ENCODE measurements at places on chromosomes 4 and X.

DNA sequence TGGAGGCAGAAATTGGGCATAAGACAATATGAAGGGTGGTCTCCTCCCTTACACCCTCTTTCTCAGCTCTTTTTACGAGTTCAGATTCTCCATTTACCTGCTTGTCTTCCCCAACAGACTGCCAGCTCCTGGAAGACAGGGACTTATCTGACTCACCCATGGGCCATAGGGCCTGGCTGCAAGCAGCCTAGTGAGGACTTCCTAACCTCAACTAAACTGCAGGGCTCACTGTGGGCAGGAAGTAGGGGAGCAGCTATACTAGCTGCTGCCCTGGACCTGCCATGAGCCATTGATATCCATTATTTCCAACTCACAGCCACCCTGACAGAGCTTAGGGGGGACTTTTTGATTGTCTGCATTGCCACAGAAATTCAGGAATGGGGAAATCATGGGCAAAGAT lies 11.5 kb upstream of the ZNF718 start:
- DNase-seq = no peak

DNA sequence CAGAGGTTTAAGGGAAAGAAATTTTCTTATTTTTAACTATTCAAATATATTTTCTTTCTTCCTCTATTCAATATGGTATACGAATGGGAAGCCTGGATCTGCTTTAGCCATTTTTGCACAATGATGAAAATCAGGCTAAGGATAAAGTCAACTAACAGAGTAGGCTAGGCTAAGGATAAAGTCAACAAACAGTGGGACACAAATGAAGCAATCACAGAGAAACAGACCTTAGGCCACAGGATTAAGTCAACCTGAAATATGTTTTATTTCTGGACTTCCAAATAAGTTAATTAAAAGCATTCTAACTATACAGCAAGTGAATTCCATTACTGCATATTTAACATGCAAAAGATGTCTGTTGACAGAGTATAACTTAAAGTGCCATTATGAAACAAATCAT lies 17.0 kb downstream of the DYNLT3 start:
- DNase-seq = no peak

DNA sequence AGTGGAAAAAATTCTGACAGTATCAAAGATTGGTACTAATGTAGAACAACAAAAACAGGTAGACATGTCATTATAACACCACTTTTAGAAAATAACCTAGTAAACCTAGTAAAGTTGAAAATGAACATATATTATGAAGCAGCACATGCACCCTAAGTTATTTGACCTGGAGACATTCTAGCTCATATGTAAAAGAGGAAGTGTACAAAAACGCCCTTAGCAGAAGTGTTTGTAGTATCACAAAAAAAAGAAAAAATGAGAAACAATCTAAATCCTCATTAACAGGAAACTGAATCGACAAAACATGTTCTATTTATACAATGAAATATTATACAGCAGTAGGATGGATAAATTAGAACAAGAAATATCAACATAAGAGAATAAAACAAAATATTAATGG lies 318.9 kb upstream of the PPP1R2C start:
- no peak for DNase-seq

DNA sequence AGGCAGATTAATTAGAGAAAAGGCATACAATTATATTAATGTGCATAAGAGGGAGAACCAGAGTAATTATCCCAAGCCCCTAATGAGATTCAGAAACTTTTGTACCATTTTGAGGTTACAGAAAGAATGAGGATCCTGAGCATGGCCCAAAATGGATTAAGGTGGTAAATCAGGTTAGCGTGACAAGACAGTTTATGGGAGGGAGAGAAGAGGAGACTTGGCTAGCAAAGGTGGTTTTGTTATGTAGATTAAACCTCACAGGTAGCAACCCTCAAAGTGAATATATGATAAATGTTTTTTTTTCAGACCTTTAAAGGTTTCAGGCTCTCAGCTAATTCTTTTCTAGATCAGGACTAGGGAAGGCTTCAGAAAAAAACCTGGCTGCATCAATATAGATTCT lies 781.8 kb downstream of the FAM133A start:
- no peak for DNase-seq

DNA sequence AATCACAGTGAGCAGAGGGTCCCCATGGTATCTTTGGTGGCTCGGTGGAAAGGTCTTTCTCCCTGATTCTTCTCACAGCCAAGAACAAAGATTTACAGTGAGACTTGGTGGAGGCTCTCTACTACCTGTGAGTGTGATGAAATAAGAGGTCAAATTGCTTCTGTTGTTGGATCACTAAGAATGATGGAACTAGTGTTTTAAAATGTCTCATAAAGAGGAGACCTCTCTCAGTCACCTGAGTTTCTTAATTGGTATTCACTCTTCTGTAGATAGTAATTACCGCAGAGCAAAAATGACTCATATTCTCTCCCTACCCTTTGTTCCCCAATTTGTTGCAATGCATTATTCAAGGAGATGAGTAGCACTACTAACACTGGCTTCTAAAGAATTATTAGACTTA lies 100.9 kb upstream of the TBC1D9 start:
- DNase-seq = no peak

GRCh38 chrX:25072247-25072646 lies 56.5 kb upstream of the ARX start:
- no peak for DNase-seq

GRCh38 chrX:116111497-116111896 lies 59.0 kb upstream of the AGTR2 start:
- no peak for DNase-seq

GRCh38 chr4:25580633-25581467 lies 74.8 kb upstream of the SLC34A2 start:
- DNase-seq = no peak

GRCh38 chrX:24014388-24015018 lies 12.5 kb downstream of the KLHL15 start:
- DNase-seq = no peak

GRCh38 chr4:94208918-94209317 lies 1.3 kb downstream of the SMARCAD1 start:
- no peak for DNase-seq

GRCh38 chrX:27860337-27860736 lies 52.5 kb downstream of the MAGEB10 start:
- DNase-seq = no peak
